ENCODE measurements at places on chromosomes 6 and 20.

GRCh38 chr20:47998736-47999135 is 213.5 kb upstream of the SULF2 start:
- DNase-seq, result no peak

DNA sequence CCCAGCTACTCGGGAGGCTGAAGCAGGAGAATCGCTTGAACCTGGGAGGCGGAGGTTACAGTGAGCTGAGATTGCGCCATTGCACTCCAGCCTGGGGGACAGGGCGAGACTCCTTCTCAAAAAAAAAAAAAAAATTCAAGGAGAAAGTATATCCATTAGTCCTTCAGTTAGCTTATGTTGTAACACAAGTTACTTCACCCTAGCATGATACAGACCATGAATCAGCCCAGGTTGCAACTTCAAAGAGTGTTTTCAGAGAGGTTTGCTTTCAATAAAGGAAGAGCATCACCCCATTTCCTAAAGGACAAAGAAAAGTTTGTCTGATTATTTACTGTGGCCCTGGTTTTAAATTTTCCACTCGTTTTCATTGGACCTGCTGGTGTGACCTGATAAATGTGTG is 73.0 kb downstream of the SERAC1 start:
- DNase-seq, result no peak

DNA sequence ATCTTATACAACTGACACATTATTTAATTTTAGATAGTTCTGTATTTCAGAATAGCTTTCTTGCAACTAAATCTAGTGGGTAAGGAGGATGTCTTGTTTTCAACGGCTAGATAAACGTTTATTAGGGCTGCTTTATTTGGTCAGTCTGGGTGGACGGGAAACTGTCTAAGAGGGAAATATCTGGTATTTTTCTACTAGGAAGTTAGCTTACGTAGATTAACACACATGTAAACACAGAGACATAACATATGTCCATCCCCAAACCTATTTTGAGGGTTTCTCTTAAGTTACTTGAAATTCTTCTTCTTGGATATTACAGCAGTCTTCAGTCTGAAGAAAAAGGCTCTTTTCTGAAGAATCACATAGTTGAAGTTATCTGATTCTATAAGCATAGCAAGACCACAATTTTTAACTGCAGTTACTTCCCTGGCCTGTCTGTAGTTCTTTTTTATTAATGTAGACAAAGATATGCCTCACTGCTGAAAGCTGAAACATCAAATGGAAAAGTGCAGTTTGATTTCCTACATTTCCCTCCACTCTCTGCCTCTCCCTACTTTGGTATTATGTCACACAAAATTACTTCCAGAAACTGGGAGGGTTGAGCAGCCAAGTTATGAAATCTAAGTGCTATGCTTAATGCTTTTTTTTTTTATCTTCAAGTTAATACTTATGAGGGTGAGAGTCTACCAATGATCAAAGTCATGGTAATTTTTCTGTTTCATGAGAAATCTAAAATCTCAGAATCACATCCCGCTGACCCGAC is 37.4 kb downstream of the PLAGL1 start:
- DNase-seq, result no peak

- no peak for DNase-seq
These were observed 15.5 kb downstream of the RTF2 start for GRCh38 chr20:56483970-56484369.

GRCh38 chr6:129009851-129010250 is 126.9 kb downstream of the LAMA2 start:
- DNase-seq, result no peak

- DNase-seq, result no peak
These were observed 368.5 kb upstream of the SPTLC3 start for GRCh38 chr20:12640251-12640650.

GRCh38 chr20:64234291-64234791 is 21.2 kb upstream of the PCMTD2 start:
- DNase-seq, result no peak

DNA sequence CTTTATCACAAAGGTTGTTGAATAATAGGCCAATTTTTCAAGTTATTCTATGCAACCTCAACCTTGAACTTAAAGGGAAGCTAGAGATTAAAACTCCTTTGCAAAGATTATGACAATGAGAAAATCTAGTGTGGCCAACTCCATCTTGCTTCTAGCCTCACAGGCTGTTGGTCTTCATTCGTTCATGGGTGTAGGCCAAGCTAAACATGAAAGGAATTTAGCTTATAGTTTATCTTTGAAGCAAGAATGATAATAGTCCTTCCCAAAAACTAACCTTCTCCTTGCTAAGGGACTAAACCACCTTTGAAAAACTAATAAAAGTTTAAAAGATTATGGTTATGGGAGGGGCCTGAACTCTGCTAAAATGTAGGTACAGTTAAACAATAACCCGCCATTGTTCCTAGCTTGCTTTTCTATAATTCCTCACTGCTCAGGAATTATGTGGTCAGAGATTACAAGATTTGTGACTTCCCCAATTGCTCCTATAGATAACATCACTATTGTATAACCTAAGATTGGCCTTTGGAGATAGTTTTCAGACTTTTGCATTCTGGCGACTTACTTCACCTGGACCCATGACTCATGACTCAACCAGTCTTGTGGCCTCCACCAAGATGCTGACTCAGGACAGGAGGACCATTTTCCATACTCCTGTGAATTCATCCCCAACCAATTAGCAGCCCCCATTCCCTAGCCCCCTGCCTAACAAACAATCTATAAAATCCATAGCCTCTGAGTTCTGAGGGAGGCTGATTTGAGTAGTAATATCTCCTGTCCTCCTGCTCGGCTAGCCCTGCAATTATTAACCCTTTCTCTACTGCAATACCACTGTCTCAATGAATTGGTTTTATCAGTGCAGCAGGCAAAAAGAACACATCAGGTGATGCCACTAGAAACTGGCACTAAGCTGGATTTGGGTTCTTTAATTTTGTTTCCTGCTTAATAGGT is 154.5 kb downstream of the CD83 start:
- DNase-seq, result peak; percentile 56

DNA sequence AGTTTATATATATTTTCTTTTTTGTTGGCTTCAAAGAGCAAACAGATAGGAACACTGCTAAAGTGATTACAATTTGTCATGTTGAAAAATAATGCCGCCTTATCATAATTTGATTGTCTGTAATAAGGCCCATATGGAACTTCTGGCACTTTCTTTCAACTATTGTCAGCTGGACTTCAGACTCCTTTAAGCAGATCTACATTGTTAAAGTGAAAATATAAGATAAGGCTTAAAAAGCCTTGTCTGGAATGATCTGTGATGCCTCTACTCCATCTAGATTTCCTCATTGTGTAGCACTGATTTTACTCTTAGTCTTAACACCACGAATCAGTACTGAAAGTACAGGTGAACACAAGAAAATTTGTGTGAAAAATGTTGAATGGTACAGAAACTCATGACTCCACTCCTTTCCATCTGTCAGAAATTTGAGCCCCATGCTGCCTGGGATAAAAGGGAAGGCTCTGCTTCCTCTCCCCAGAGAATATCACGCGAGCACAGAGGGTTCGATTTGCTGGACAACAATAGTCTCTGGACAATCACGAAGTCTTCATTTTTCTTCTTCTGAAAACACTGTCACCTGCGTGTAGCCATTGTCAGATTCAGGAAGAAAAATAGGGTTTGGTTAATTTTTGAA is 56.0 kb downstream of the BCAS1 start:
- DNase-seq, result no peak

- DNase-seq, result no peak
These were observed 131.5 kb upstream of the F13A1 start for GRCh38 chr6:6452002-6452401.

DNA sequence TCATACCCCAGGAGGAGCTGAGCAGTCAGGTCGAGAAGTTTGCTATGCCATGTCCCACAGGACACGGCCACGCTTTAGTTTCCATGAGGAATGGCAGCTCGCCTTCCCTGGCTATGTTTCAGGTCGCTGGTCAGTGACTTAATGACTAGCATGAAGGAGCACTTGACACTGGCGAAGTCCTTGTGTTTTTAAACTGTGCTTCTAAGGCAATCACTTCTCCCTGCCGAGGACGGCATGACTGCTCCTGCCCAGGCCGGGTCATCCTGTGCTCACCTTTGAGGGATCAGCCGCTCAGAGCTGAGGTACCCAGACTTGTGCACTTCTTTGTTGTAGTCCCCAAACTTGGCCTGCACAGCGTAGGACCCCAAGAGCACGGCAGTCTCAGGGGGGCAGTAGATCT is 34.1 kb downstream of the EZR start:
- no peak for DNase-seq

DNA sequence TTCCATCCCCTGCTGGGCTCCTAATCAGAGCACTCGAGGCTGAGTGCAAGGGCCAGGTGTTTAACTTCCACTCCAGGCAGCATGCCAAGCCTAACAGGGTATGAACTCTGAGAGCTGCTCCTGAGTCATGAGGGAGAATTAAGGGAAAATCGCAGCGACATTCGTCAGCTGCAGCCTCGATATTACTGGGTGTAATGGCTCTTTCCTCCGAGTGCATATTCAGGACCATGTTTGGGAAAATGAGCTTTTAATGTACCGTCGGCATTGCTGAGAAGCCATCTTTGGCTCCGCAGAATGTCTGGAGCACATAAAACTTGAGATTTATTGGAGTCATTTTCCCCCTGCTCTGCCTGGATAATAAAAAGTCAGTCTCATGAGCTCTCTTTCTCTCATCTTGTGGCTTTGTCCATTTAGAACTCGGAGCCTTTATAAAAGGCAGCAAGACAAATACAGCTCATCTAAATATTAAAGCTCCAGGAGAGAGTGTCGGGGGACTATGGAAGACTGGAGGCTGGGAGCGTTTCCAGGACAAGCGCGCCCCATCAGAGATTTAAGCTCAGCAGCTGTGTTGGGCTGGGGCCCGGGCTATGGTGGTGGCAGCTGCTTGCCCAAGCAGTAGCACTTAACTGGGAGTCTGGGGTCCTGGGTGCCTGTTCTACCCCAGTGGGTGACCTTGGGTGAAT is 103.7 kb downstream of the TOX2 start:
- no peak for DNase-seq

DNA sequence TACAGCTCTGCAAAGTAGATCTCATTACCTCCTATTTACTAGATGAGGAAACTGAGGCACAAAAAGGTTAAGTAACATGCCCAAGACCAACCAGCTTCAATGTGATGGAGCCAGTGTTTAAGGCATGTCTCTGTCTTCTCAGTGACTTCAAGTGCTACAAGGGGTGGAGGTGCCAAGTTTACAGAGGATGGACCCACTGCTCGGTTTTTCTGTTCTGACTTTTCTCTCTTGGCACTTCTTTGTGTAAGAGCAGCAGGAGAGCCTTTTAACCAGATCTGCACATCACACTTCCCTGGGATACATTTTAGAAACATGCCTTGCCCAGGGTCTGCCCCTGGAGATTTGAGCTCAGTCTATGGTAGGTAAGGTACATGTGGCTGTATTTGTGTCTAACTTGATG is 9.8 kb downstream of the WRNIP1 start:
- DNase-seq, result no peak

DNA sequence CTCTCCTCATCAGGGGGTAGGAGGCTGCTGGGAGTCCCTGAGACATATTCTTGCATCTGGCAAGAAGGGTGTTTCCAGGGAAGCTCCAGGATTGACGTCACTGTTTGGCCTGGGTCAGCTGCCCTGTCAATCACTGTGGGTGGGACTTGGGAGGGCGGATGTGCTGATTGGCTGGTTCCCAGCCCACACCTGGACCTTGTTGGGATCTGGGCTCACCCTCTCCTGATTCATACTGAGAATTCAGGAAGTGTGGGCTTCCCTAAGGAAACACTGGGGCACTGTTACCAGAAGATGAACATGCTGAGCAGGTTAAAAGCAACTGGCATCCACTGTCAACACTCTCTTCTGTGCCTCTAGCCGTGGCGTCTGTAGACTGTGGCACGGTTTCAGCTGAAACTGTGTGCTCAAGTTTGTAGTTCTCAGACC is 36.5 kb downstream of the CDH26 start:
- no peak for DNase-seq

- DNase-seq, result no peak
These were observed 309.5 kb downstream of the TSHZ2 start for GRCh38 chr20:53281557-53282117.

GRCh38 chr6:169044381-169045230 is 209.0 kb downstream of the THBS2 start:
- DNase-seq, result no peak

- DNase-seq, result no peak
These were observed 626.3 kb downstream of the TENT5A start for GRCh38 chr6:81126150-81126549.

DNA sequence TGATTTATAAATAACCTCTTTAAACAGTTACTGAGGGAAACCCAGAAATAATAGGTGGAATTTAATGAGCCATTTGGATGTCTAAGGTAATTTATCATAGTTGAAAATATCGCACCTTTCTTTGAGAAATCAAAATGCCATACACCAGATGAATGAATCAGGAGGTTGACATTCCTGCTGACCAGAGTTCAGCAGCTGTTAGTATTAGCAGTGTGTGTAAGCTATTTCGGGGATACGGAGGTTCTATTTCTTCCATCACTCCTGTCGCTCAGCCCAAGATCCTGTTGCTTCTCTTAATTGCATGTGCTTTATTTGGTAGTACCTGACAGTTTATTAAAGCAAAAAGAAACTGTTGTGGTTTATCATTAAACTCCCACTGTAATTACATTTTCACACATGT is 67.1 kb downstream of the HDGFL1 start:
- no peak for DNase-seq

DNA sequence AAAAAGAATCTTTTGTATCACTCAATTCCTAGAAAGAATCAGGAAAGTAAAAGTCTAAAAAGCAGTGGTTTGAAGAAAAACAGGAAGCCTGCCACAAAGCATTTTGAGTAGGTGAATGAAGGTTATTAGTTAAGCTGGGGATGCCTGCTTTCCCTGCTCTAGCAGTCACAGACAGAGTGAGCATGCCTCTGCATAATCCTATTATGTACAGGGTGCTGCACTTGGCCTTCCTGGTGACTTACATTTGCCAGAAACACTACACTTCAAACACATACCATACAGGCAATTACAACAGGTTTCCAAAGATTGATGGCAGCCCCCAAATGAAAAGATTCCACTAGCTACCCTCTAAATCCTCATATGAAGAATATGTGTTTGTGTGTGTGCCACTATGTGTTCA is 130.8 kb downstream of the TPBG start:
- DNase-seq, result no peak

DNA sequence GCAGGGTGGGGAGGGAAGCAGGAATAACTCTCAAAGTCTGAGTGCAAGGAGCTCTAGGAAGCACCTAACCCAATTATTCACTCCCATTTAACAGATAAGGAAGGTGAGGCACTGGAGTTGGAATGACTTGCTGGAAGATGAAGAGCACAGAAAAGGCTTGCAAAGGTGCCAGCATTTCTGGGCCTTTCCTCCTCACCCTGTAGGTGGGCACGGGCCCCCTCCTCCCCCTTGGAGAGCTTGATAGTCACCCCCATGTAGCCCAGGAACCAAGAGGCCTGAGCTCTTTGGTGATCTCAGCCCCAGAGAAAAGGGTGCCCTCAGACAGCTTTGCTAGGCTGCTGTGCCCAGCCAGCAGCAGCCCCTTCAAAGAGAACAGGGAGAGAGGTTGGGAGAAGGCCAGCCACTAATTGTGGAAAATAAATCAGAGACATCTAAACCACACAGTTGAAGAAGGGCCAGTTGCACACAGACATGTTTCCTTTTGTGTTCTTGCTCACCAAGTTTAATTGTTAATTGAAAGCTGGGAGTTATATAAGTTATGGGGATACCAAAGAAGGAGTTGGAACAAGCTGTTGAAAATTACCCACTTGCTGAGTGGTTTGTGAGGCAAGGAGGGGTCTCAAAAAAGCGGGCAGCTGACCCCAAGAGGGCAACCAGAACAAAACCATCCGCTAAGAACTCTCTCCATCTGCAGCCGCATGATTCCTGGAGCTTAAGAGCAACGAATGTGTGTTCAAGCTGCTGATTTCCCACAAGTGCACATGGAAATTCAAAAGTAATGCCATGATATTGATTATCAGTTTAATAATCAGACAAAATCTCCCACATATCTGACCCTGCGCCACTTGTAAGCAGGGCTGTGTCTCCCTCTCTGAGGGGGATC is 77.0 kb downstream of the MRPL14 start:
- DNase-seq, result no peak
